ENCODE measurements at places on chromosomes 12 and 14. TPM values are rescaled to one million over a fixed set of nuclear protein-coding genes. Genes with fewer than 3 reads are reported as not detected.
A peak's percentile ranks its signal among the peaks of the same experiment; 100 is the strongest.

GRCh38 chr12:42240131-42240750 is 2.2 kb upstream of the YAF2 start:
- DNase-seq: no peak

The CEP170B gene
- polyA plus RNA-seq: 13.1 TPM

DNA sequence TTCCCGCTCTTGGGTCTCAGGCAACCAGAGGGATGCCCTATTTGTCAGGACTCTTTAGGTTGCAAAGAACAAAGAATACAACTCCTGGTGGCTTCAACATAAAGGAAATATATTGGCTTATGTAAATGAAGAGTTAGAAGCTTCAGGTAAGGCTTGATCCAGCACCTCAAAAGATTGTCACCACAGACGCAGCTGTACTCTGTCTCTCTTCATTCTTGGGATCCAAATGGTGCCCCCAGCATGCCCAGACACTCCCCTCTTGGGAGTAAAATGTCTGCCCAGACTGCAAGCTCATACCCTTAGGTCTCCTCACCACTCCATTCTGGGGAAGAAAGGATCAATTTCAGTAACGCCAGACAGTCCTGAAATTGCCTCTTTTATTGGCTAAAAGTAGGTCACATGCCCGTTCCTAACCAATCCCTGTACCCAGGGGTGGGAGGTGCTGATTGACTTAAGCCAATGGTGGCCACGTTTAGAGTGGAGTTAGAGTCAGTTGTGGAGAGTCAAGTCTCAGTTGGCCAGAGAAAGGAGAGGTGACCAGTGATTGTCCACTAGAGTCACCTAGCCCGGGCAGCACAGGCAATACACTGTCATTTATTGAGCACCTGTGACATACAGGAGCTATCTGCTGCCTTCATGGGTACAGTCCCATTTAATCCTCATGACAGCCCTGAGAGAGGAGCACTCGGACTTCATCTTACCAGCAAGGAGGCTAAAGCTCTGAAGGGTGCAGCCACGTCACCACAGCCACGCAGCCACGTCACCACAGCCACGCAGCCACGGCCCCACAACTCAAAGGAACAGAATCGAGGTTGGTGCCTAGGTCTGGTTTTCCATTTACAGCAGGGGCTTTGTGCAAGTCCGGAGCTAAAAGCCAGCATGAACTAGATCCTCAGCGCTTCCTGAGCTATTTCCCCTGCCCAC is 19.7 kb upstream of the BEGAIN start:
- DNase-seq: no peak

GRCh38 chr12:51244269-51244668 is 5.6 kb downstream of the DAZAP2 start:
- DNase-seq: no peak

- DNase-seq: no peak
These were observed 53.4 kb downstream of the RGS6 start for GRCh38 chr14:71985538-71986189.

GRCh38 chr12:50508414-50508813 is 3.6 kb downstream of the DIP2B start:
- no peak for DNase-seq

DNA sequence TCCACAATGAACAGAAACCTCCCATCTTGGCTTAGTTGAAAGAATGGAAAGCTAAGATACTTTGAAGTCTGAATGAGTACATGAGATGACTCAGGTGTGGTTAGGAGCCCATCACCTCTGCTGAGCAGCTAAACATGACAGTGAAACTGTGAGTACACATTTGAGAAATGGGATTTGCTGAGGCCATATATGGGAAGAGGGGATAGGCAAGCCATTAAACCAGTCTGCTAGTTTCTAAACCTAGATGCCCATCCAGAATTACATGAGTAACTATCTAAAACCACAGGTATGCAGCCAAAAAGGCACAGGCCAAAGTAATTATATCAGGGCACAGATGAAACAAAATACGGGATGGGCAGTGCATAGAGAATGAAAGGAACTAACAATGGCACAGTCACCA is 41.2 kb downstream of the NKX2-1 start:
- no peak for DNase-seq

The MAP3K9 gene
- 5.4 TPM for polyA plus RNA-seq

DNA sequence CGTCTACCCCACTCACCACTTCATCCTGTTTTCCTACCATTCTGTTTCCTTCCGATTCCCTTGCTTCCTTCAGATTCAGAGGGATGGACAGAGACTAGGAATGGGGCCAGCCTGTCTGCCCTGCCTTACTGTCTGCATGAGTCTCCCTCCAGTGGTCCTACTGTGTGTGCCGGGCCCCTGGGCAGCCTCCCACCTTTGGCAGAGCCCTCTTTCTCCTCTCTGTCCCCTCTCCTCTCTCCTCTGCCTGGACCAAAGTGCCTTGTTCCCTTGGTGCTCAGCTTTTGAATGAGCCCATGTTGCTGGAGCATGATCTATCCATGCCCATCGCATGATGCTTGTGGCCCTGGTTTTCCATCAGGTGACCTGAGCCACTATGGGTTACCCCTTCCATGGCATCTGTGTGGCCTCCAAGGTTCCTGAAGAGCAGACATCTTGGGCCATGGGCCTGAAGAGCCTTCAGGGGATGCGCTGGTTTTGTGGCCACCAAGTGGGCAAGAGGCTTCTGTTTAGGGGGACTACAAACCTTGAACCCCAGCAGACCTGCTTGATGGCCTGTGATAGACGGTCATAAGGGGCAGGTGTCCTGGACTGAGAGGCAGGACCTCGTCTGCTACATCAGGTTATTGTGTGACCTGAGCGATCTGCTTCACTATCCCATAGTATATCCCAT is 54.2 kb upstream of the BCL11B start:
- DNase-seq: no peak

GRCh38 chr14:35470755-35471154 is 63.2 kb upstream of the INSM2 start:
- no peak for DNase-seq

GRCh38 chr14:101058571-101058970 is 155.0 kb upstream of the RTL1 start:
- DNase-seq: no peak

The GPRC5D gene
- not detected for polyA plus RNA-seq

GRCh38 chr12:108638141-108638827 is 4.6 kb upstream of the SELPLG start:
- DNase-seq: no peak

- DNase-seq: no peak
These were observed 6.7 kb downstream of the FOS start for GRCh38 chr14:75285331-75285730.

- DNase-seq: no peak
These were observed 330.8 kb upstream of the SOX5 start for GRCh38 chr12:24280056-24280842.

DNA sequence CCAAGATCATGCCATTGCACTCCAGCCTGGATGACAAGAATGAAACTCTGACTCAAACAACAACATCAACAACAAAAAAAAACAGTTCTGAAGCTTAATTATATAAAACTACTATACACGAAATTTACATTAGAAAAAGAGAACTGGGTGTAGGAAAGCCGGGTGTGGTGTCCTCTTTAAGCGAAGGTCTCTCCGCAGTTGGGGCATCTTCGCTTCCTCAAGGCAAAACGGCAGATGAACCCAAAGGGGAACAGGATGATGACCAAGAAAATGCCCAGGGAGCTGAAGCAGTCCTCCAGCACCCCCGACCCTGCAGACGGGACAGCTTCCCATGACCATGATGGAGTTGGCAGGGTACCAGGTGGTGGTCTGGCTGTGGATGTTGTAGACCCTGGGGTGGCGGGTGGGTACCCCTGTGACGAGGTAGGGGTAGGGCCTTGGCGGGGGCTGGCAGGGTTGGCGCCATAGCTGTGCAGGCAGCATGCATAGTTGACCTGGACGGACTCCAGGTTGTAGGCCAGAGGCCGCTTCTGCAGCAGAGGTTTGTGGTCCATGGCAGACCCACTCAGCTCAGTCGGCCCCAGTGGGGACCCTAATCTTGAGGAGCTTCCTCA is 18.2 kb upstream of the BCAT1 start:
- DNase-seq: no peak

GRCh38 chr14:21496453-21496852 is 14.7 kb downstream of the METTL3 start:
- no peak for DNase-seq

DNA sequence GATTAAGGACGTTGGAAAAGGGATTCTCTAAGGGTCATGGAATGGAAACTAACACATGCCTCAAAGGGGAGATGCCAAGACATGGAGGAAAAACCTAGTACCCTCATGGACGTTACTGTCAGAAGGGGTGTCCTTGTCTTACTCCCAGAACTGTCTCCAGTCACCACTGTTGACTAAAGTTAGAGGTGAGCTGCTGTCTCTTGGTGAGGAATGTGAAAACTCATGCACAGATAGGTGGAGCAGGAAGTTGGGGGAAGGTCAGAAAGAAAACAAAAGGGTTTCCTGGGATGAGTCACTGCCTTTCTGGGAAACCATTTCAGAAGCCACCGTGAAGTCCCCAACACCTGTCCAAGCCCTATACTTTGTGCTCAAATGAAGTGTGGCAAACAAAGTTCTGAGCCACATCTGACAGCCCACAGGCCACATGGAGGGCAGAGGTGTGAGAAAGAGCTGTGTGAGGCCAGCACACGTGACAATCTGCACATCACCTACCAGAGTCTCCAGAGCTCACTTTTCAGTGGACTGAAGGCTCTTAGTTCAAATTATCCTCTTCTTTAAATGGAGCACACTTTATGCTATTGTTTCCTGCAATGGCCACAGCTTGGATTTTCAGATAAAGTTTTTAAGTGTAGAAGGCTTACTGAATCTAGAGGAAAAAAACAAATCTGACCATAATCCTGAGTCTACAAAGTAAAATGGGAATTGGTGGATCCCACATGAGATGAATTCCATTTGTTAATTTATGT is 92.9 kb upstream of the EGLN3 start:
- DNase-seq: peak; percentile 67

GRCh38 chr12:120851944-120852343 is 52.2 kb downstream of the SPPL3 start:
- no peak for DNase-seq

DNA sequence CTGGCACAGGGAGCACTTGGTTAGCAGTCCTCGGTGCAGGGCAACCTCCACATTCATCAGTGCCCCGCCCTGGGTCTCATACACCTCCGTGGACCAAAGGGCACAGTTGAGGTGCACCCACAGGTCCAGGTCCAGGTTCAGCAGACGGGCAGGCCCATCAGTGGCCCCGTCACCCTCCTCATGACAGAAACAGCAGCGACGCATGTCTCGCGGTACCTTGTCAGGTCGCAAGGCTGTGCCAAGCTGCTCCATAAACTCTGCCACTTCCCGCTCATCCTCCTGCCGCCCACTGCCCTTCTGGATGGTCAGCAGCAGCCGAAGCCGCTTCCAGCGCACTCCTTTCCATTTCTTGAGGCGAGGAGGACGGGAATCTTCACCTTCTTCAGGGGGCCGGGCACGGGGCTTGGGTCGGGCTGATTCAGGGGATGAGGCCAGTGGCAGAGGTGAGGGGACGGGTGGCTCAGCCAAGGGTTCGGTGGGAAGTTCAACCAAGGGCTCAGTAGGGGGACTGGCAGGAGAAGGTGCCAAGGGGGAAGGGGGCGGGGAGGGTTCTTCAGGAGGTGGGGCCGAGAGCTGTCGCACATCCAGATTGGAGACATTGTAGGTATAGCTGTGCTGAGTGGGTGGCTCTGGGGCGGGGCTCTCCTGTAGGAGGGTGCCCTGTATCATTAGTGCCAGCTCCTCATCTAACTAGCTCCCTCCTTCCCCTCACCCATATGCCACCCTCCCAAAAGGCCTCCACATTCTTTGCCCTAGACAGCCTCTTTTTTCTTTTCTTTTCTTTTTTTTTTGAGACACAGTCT is 8.3 kb upstream of the PRKAG1 start:
- DNase-seq: no peak

GRCh38 chr12:14892726-14893505 is 7.3 kb upstream of the MGP start:
- DNase-seq: no peak

- no peak for DNase-seq
These were observed 324.0 kb downstream of the MED13L start for GRCh38 chr12:115953450-115953849.

The OTOGL gene
- polyA plus RNA-seq: not detected

DNA sequence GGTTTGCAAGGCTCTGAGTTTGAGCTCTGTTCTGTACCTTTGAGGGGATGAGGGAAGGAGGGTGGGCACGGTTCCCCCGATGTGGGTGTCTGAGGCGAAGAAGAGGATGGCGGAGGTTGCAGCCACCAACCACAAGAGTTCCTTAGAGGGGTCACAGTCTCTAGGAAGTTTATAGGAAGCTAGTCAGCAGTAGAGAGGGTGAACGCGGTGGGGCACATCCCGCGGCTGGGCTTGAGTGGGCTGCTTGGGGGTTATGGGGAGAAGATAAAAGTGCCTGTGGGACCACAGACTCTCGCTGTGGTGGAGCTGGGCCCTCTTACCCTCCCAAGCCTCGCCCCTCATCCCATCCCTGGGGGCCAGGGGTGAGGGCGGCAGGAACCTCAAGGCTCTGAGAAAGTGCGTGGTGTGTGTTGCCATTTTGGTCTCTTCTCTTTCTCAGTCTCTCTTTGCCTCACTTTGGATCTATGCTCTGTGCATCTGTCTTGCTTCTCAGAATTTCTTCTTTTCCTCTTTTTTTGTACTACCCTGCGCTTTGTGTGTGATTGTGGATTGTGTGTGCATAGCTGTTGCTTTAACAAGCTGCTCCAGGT is 2.7 kb downstream of the CD4 start:
- no peak for DNase-seq

DNA sequence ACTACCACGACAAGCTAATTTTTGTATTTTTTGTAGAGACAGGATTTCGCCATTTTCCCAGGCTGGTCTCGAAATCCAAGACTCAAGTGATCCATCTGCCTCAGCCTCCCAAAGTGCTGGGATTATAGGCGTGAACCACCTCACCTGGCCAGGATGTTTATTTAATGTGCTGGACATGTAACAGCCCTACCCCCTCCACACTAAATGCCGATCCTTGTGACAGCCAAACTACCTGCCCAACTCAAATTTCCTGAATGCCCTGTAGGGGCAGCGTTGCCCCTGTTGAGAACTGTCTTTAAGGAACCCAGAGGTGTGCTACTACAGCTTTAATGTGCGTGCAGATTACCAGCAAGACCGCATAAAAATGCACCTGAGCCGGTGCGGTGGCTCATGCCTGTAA is 48.1 kb downstream of the KCNK13 start:
- DNase-seq: peak; percentile 26

DNA sequence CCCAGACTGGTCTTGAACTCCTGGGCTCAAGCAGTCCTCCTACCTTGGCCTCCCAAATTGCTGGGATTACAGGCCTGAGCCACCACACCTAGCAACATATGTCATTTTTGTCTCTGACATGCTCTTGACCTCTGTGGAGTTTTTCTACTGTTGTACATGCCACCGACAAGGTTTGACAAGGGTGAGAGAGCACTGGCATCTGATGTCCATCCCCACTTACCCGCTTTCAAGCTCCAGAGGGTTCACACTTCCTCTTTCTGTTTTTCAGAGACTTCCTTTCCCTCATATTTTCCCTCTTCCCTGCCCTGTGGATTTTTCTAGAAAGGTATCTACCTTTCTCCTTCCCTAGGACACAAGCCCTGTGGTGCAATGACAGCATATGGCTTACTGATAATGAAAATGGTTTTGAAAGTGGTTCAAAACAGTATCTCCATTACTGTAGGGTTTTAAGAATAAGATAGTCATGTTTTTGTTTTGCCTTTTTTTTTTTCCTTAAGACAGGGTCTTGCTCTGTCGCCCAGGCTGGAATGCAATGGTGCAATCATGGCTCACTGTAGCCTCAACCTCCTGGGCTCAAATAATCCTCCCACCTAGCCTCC is 27.7 kb upstream of the PLEKHG3 start:
- DNase-seq: no peak

The FOXA1 gene
- polyA plus RNA-seq: 5.9 TPM

Measured in A549 (cell line).